ENCODE measurements at places on chromosomes 6 and 20.

DNA sequence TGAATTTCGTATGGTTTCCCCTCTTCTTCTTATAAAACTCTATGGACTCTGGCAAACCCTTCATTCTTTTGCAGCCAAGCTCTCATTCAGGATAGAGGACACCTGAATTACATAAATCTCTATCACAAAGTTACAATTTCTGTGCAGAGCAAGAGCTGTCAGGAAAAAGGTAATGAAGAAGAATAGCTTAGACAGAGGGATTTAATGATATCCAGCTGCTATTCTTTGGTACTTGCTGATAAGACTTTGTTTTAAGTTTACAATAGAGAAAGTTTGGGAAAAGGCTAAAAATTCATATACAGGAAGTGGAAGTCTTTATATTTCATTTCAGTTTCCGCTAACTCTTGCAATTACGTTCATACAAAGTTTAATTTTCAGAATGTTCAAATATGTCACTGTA is 227.0 kb downstream of the FOXC1 start:
- DNase-seq: no peak

- DNase-seq: no peak
Observed at GRCh38 chr20:62483613-62484458, 8.0 kb upstream of the GATA5 start.

GRCh38 chr6:31737991-31738979 is 1.5 kb upstream of the MSH5 start:
- peak; percentile 55 for DNase-seq

DNA sequence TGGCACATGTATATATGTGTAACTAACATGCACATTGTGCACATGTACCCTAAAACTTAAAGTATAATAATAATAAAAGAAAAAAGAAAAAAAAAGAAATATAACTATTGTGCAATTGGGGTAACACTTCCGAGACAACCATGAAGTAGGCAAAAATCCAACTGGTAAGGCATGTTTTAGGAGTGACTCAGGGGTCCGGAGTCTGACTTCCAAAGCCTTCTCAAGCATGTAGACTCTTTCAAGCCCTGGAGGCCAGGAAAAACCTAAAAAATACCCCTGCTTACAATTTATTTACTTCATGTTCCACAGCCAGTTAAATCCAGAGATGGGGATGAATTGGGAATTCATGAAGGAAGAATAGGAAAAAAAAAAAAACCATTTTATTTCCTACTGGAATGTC is 161.3 kb upstream of the PHACTR1 start:
- no peak for DNase-seq

DNA sequence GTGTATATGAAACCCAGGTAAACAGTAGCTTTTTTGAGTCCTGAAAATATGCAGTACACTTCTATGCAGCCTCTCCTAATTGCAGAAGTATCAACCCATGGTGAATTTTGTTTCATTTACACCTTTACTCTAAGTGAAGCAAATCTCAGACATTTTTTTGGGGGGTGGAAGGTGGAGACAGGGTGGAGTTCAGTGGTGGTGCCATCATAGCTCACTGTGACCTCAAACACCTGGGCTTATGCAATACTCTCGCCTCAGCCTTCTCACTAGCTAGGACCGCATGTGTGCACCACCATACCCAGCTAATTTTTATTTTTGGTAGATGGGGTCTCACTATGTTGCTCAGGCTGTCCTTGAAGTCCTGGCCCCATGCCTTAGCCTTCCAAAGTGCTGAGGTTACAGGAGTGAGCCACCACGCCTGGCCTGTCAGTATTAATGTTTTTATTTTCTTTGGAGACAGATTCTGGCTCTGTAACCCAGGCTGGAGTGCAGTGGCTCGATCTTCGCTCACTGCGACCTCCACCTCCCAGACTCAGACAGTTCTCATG is 80.3 kb downstream of the JARID2 start:
- no peak for DNase-seq

GRCh38 chr20:61161726-61162390 is 90.2 kb upstream of the CDH4 start:
- DNase-seq: no peak

DNA sequence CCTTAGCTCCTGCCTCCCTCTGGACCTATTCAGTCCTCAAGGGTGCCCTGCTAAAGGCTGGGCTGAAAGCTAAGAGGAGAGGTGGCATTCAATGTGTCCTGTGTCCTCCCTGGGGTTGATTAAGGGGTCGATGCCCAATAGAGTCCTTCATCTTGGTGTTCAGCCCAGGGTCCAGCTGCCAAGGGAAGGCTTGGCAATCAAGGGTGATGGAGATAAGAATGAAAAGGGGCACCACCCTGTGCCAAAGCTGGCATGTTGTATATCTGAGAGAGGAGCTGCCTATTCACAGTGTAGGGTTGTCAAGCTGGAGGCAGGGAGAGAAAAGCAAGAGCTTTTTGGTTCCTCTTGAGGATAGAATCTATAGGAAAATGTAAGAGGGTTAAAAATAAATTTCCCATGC is 12.3 kb downstream of the C20orf173 start:
- no peak for DNase-seq

GRCh38 chr6:169568314-169569087 is 133.3 kb downstream of the WDR27 start:
- DNase-seq: no peak

- DNase-seq: no peak
Observed at GRCh38 chr6:127391094-127391953, 47.9 kb upstream of the ECHDC1 start.
